ENCODE measurements at places on chromosomes 1 and 21.

GRCh38 chr1:196400478-196401451 is 207.5 kb downstream of the KCNT2 start:
- ATAC-seq: no peak

DNA sequence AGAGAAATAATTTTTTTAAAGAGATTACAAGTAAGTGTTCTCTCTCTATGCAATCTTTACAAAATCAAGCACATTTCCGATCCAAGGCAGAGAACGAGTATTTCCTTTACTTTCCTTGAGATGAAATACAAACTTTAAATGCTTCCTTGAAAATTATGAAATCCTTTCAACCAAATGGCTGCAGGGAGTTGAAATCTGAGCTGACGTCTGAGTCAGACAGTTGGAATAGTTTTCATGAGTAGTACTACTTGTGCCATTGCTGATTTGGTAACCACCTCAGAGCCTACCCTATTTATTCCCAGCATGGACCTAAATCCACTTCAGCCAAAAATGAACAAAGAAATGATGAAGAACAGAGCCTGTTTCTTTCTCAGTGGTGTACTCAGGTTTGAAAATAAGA is 183.6 kb downstream of the GIPC2 start:
- ATAC-seq: no peak

DNA sequence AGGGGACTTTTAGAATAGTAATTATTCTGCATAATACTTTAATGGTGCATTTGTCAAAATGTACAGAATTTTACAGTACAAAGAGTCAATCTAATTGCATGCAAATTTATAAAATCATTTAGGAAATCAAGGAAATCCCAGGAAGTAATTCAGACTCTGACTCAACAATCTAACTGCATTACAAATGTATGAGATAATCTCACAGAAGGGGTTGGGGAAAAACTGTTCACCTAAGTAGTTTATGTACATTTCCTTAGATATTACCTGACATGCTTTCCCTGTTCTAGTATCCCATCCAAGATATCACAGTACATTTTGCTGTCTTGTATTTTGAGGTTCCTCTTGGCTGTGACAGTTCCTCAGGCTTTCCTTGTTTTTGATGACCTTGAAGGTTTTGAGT is 4.7 kb downstream of the CRB1 start:
- ATAC-seq: no peak

DNA sequence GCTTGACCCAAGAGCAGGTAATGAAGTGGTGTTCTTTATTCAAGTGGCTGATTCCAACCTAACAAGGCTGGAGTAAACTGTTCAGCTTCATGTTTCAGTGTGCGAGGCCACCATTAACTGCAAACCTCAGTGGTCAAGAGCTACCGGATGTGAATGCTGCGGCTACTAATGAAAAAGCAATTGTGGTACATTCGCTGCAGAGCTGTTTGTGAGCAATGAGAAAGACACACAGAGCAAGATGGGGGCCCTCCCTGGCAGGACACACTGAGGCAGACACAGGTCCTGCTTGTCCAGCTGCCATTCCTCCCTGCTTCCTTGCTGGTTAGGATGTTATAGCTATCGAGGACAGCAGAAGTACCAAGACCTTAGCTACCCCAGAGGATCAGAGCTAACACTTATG is 26.1 kb downstream of the SYF2 start:
- no peak for ATAC-seq

DNA sequence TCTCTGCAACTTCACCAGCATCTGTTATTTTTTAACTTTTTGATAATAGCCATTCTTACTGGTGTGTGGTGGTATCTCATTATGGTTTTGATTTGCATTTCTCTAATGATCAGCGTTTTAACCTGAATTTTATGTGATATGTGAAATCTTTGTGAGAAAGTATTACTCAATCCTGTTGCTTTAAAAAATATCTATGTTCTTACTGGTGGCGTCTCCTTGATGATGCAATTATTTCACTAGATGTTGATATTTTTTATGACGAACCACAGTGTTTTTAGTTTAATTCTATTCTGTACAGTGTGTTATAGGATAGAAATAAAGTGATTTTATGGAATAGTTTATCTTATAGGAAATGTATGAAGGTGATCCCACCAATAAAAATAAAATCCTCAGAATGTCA is 54.7 kb upstream of the GPR88 start:
- ATAC-seq: no peak

Measured in activated CD4-positive, CD25-positive, alpha-beta regulatory T cell treated with anti-CD3 and anti-CD28 coated beads, Interleukin-2, amount 50 U/mL, for 24 hours (primary cell).